ENCODE measurements at places on chromosomes 1 and 21. TPM values are rescaled to one million over a fixed set of nuclear protein-coding genes. Genes with fewer than 3 reads are reported as not detected.

DNA sequence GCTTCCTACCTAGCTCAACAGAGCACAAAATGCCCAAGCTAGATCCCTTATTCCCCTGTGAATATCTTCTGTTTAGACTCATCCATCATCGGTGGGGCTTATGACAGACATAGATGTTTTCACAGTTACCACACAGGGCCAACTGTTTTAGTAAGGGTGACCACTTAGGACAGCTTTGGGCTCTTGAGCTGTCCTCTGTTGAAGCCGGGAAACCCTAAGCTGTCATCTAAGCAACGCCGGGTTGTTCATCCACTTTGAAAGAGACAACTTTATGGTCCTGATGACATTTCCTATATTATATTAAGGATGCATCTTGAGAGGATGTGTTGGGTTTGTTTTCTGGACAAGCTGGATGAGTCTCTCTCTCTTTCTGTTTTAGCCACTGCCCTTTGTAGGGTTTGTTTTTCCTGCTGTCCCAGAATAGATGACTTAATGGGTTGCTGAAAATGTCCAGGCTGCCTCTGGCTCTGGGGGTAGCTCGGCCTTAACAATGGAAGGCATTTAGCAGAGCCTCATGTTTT is 110.5 kb upstream of the UBE2U start:
- H3K36me3 ChIP-seq: no peaks in the 10 kb centered on the region
- H3K27ac ChIP-seq: no peak overlapping the region
- no peaks in the 10 kb centered on the region for H3K4me1 ChIP-seq
- H3K27me3 ChIP-seq: no peaks in the 10 kb centered on the region

- no peaks in the 10 kb centered on the region for H3K27me3 ChIP-seq
- H3K4me3 ChIP-seq: peak within 1 kb of the TSS; percentile 64
These were observed at the start of gene SGIP1 for GRCh38 chr1:66533804-66534740. Gene SGIP1, plus strand, starts transcription at chr1:66534153. Its CDS starts 206 bp downstream, at chr1:66534359.

DNA sequence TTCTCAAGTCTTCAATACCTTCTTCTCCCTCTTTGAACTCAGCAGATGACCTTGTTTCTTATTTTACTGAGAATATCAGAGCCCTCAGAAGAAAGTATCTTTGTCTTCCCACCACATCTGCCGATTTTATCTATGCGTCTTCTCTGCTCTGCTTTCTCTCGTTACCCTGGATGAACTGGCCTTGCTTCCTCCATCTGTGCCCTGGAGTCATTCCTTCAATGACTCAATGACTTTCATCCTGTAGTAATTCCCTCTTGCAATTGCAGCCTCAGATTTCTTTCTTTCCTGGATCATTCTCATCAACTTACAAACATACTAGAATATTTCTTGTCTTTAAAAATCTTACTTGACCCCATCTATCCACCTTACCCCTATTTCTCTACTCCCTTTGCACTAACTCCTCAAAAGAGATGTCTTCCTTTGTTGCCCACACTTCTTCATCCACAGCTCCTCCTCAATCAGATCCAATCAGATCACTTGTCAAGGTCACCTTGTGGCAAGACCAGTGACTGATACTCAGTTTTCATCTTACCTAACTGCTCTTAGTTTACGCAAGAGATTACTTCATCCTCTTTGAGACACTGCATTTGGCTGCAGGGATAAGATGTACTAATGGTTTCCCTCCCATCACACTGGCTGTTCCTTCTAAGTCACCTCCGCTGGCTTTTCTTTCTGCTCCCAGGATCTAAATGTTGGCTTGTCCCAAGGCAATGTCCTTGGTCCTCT is 8.2 kb upstream of the TGFBR3 start:
- H3K4me1 ChIP-seq: no peaks in the 10 kb centered on the region
- H3K36me3 ChIP-seq: no peaks in the 10 kb centered on the region
- H3K27me3 ChIP-seq: no peaks in the 10 kb centered on the region
- DNase-seq: no peak
- no peak overlapping the region for H3K4me3 ChIP-seq

DNA sequence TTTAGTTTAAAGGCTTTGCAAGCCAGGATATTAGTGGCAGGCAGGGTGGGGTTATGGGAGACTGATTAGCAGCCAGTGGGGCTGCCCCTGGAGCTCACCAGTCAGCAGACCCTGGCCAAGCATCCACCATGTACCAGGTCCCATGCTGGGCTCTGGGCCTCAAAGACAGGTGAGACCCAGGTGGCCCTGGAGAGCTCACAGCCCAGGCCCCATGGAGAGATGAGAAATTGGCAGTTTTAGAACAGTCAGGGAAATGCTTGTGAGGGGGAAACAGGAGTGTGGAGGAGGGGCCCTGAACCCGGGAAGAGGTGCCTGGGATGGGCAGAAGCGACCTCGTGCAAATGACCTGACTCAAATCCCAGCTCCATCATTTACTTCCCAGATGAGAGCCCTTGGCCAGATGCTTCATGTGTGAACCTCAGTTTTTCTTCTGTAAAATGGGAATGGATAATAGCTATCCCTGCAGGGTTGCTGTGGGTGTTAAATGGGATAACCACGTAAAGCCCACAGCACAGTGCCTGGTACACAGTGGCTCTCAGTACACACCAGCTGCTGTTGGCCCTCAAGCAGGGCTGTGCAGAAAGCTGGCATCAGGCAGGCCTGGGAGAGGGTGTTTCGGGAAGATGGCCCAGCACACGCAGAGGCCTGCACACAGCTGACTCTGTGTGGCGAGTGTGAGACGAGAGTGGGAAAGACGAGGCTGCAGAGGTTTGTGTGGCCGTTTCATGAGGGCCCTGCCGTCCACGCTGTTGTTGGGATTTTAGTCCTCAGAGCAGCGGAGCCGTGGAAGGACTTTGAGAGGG is 518.5 kb downstream of the PTPRU start:
- no peak for DNase-seq
- H3K4me3 ChIP-seq: no peak overlapping the region
- H3K27me3 ChIP-seq: no peaks in the 10 kb centered on the region
- no peaks in the 10 kb centered on the region for H3K36me3 ChIP-seq
- H3K4me1 ChIP-seq: no peaks in the 10 kb centered on the region
- H3K27ac ChIP-seq: no peak overlapping the region

GRCh38 chr1:1889847-1890505 is 911 bp downstream of the GNB1 start:
- H3K27me3 ChIP-seq: no peaks in the 10 kb centered on the region
- peak overlapping the region; percentile 59 for H3K27ac ChIP-seq
- H3K4me3 ChIP-seq: peak overlapping the region; percentile 63
- peak; percentile 83 for DNase-seq
- H3K4me1 ChIP-seq: peaks cover 67% of the 10 kb centered on the region

GRCh38 chr21:34593423-34593822 is 21.5 kb downstream of the RCAN1 start:
- no peak overlapping the region for H3K27ac ChIP-seq
- no peaks in the 10 kb centered on the region for H3K27me3 ChIP-seq
- no peaks in the 10 kb centered on the region for H3K4me1 ChIP-seq
- DNase-seq: no peak
- no peak overlapping the region for H3K4me3 ChIP-seq
- H3K36me3 ChIP-seq: no peaks in the 10 kb centered on the region

KCNC4 gene
- total RNA-seq: 24.3 TPM

DNA sequence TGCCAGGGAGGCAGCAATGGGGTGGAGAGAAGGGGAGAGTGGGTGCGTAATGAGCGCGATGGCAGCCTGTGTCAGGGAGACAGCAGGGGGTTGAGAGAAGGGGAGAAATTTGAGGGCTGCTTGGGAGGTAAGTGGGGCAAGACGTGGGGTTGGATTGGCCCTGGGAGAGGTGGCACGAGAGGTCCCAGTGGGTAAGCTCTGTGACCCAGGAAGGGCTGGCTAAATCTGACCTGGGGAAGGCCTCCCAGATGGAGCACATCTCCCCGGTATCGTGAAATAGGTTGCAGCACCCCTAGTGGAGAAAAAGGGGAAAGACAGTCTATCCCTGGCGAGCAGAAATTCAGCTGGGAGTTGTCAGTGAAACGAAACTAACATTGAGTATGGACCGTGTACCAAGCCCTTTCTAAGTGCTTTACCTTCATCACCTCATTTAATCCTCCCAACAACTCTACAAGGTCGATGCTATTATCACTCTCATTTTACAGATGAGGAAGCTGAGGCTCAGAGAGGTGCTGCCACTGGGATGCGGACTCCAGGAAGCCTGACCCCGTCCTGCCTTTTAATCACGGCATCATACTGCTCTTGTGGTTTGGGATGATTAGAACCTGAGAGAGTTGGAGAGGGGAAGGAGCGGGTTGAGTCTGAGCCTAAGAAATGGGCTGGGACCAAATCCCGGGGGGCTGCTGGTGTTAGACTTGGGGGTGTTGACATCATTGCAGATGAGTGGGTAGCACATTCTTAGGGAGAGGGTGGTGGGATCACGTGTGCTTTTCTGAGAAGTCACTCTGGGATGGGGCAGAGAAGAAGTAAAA is 56.6 kb upstream of the RPL11 start:
- no peaks in the 10 kb centered on the region for H3K36me3 ChIP-seq
- H3K27me3 ChIP-seq: no peaks in the 10 kb centered on the region
- H3K27ac ChIP-seq: peak overlapping the region; percentile 74
- peak overlapping the region; percentile 49 for H3K4me3 ChIP-seq
- peaks cover 50% of the 10 kb centered on the region for H3K4me1 ChIP-seq

PTPRU gene
- 0.15 TPM for total RNA-seq

GRCh38 chr1:209866201-209866600 is 38.4 kb downstream of the UTP25 start:
- no peak overlapping the region for H3K4me3 ChIP-seq
- H3K27me3 ChIP-seq: no peaks in the 10 kb centered on the region
- no peaks in the 10 kb centered on the region for H3K4me1 ChIP-seq
- H3K27ac ChIP-seq: no peak overlapping the region
- H3K36me3 ChIP-seq: no peaks in the 10 kb centered on the region

DNA sequence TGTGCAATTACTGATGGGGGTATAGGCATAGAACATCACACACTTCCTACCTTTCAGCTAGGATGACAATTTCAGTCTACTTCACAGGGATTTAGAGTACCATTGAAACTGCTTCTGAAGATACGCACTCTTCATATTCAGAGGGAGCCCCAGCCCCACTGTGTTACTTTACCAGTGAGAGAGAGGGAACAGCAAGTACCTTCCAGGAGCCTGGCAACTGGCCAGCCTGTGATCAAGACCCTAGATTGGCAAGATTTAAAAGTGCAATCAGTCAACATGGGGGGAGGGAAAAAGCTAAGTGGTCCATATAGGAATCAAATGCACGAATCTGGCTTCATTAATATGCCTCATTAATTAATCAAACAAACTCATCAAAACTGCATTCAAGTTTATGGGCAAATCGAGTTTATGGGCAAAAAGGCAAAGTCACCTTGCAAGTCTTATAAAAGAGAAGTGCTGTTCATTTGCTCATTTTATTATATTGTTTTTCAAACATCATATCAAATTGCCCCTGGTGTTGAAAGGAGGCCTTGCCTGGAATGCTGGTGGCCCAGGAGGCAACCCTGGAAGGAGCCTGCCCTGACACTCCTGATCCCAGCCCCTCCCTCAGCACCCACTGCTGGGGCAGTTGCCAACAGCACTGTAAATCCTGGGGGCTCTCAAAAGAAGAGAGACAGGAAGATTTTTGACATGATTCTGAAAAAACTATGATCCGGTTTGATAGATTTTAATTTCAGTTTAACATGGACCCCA is 184.9 kb upstream of the DPT start:
- no peaks in the 10 kb centered on the region for H3K36me3 ChIP-seq
- no peak overlapping the region for H3K4me3 ChIP-seq
- DNase-seq: no peak
- no peaks in the 10 kb centered on the region for H3K4me1 ChIP-seq
- no peak overlapping the region for H3K27ac ChIP-seq

DNA sequence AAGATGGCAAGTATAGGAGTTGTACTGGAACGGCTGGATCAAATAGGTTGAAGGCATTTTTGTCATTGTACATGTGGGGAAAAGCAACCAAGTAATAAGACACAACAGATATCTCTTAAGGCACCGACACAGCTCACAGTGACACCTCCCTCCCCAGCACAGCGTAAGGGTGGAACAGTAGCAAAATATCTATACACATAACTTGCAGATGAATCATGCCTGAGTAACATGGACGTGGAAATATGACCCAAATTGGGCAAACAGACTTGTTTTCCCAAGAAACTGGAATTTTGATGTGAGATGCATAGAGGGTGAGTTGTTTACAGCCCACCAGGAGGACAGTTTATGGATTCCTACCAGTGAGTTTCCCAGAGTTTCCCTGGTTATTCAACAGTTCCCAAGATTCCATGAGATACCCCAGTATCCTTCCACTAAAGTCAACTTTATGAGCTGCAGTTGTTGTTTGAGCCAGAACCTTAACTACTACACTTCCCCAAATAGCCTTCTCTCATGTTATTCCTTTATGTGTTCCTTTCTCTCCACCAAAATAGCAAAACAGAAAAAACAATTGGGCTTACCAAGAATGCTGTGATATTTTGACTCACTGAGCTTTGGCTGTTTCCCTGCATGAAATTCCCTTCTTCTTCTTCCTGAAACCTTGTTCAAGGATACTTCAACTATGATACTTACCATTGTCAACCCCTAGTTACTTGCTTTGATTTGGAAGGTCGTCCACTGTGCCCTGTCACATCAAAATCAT is 7.1 kb upstream of the DR1 start:
- no peaks in the 10 kb centered on the region for H3K36me3 ChIP-seq
- H3K27ac ChIP-seq: no peak overlapping the region
- H3K4me3 ChIP-seq: no peak overlapping the region
- H3K27me3 ChIP-seq: no peaks in the 10 kb centered on the region
- H3K4me1 ChIP-seq: no peaks in the 10 kb centered on the region

DNA sequence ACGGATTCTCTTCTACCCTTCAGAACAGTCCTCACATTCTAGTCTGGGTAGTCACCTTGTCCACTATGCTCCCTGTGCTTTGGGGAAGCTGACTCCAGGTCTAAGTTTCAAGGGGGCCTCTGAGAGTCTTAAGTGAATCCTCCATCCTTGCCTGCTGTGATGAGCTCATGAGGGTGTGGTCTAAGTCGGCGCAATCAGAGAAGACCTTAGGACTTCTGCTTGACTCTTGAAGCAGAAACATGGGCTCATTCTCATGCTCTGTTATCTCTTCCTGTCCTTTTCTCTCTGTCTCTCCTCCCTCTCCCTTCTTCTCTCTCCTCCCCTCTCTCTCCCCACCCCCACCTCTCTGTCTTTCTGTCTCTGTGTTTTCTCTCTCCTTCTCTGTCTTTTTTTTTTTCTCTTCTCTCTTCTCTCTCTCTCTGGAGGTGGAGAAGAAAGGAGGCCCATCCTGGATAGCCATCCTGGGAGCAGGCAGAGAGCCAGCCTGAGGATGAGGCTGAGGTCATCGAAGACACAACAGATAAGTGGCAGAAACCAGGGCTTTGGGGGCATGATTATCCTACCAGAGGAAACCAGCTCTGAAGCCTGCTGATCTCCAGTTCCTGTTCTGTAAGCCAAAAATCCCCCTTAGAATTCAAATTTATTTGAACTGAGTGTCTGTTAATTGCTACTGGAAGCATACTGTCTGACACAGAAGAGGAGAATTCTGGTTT is 245.6 kb downstream of the SIPA1L2 start:
- no peak overlapping the region for H3K27ac ChIP-seq
- DNase-seq: no peak
- H3K4me1 ChIP-seq: no peaks in the 10 kb centered on the region
- H3K36me3 ChIP-seq: no peaks in the 10 kb centered on the region
- H3K4me3 ChIP-seq: no peak overlapping the region
- no peaks in the 10 kb centered on the region for H3K27me3 ChIP-seq

RNU5D-1 gene
- not detected for total RNA-seq

Data from B cell (primary cell).